Type B pancreatic cell (in vitro differentiated cells): ENCODE measurements at places on chromosomes 5 and 9. TPM values are rescaled to one million over a fixed set of nuclear protein-coding genes. Genes with fewer than 3 reads are reported as not detected.
A peak's percentile ranks its signal among the peaks of the same experiment; 100 is the strongest.

GRCh38 chr9:1053986-1054425 is 3.8 kb downstream of the DMRT2 start:
- H3K27me3 ChIP-seq = peaks cover 78% of the 10 kb centered on the region
- DNase-seq = no peak
- H3K4me3 ChIP-seq = peak overlapping the region; percentile 59
- no peak overlapping the region for H3K27ac ChIP-seq
- H3K36me3 ChIP-seq = peaks cover 18% of the 10 kb centered on the region

DNA sequence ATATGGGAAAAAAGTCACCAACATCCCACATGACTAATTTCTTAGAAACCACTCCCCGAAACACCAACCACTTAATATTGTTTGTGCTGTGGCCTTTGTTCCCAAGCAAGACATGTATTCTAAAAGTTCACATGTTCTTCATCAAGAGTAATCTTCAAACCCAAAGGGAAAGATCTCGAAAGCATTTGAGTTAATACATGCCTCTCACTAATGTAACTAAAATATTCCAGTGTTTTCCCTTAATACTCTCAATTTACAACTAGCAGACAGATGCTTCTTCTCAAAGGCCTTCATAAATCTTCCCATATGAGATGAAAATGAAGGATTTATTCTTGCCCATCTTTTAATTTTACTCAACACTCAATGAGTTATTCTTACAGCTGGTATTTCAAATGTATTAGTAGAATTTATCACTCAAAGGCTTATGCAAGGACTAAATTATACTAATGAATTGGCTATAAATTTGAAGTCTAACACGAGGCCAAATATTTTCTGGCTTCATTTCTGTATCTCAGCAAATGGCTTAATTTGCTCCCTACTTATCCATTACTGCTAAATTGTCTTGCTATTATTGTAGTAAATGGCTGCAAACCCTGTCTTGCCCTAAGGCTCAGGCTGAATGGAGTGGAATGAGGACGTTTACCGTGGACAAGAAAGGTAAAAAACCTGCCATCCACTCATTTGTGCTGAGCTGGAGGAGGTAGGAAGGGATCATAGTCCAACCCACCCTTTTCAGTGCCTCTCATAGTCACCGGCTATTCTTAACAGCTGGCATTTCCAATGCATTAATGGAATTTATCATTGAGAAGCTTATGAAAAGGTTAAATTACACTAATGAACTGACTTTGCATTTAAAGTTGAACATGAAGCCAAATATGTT is 474.4 kb downstream of the RASEF start:
- peak overlapping the region; percentile 35 for H3K4me3 ChIP-seq
- no peaks in the 10 kb centered on the region for H3K36me3 ChIP-seq
- H3K27ac ChIP-seq = no peak overlapping the region
- no peak for DNase-seq
- H3K4me1 ChIP-seq = peaks cover 16% of the 10 kb centered on the region

The GRIA1 gene
- 0.86 and 18.0 TPM in 2 replicates for total RNA-seq

The MYMK gene
- not detected in 2 replicates for total RNA-seq

GRCh38 chr9:101480386-101480785 is 44.8 kb upstream of the ALDOB start:
- peaks cover 12% of the 10 kb centered on the region for H3K27me3 ChIP-seq
- no peak for DNase-seq
- peaks cover 8% of the 10 kb centered on the region for H3K36me3 ChIP-seq

DNA sequence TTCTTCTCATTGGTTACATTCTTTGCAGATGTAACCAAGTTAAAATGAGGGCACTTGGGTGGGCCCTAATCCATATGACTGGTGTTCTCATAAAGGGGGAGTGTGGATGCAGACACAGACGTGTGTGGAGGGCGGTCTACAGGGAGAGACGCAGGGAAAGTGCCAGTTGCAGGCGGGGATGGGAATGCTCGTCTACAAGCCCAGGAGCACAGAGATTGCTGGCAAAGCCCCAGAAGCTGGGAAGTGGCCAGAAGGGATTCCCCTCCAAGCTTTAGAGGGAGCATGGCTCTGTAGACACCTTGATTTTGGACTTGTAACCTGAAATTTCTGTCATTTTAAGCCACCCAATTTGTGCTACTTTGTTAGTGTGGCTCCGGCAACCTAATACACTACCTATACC is 96.8 kb upstream of the CTSL start:
- DNase-seq = no peak
- no peak overlapping the region for H3K4me3 ChIP-seq
- no peaks in the 10 kb centered on the region for H3K27me3 ChIP-seq
- H3K4me1 ChIP-seq = peaks cover 5% of the 10 kb centered on the region
- no peak overlapping the region for H3K27ac ChIP-seq

- no peak overlapping the region for H3K4me3 ChIP-seq
- H3K27me3 ChIP-seq = peaks cover 30% of the 10 kb centered on the region
- H3K4me1 ChIP-seq = peaks cover 9% of the 10 kb centered on the region
- H3K36me3 ChIP-seq = no peaks in the 10 kb centered on the region
- H3K27ac ChIP-seq = no peak overlapping the region
Observed at GRCh38 chr9:68711281-68711680, 6.2 kb downstream of the PIP5K1B start.
